Mammary epithelial cell (primary cell): ENCODE measurements at places on chromosomes 16 and 17. TPM values are rescaled to one million over a fixed set of nuclear protein-coding genes. Genes with fewer than 3 reads are reported as not detected.

The SOX8 gene
- not detected for polyA plus RNA-seq

The PIK3R5 gene
- polyA plus RNA-seq: 0.16 TPM

The OR4D2 gene
- not detected for polyA plus RNA-seq

The PAM16 gene
- polyA plus RNA-seq: 41.2 TPM

The CORO6 gene
- polyA plus RNA-seq: 4.0 TPM

The GPR179 gene
- polyA plus RNA-seq: under 0.01 TPM

DNA sequence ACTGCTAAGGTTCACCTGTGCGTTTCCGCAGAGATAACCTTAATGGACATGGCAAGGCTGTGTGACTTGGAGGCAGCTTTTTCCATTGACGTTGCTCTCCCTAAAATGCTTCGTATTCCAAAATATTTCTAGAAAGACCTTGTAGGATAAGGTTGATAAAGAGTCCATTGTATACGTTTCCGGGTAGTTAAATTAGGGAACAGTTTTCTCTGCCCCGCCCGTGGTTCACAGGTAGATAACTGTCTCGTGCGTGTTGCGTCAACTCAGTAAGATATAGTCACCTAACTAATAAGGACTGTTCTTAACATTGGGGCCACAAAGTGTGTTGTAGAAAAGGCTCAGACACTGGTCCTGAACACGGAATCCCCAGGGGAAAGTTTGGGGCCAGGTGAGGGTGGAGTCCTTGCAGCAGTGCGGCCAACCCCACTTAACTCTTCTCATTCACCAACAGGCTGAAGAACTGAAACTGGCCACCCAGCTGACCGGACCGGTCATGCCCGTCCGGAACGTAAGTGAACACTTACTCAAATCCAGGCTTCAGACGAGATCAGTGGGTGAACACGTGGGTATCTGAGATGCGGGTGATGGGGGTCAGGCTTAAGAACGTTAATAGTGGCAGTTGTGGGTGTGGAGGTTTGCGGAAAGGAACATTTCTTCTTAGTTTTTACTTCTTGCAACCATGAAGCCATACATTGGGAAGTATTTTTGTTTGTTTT is 1.6 kb downstream of the RPL13 start:
- DNase-seq: no peak

DNA sequence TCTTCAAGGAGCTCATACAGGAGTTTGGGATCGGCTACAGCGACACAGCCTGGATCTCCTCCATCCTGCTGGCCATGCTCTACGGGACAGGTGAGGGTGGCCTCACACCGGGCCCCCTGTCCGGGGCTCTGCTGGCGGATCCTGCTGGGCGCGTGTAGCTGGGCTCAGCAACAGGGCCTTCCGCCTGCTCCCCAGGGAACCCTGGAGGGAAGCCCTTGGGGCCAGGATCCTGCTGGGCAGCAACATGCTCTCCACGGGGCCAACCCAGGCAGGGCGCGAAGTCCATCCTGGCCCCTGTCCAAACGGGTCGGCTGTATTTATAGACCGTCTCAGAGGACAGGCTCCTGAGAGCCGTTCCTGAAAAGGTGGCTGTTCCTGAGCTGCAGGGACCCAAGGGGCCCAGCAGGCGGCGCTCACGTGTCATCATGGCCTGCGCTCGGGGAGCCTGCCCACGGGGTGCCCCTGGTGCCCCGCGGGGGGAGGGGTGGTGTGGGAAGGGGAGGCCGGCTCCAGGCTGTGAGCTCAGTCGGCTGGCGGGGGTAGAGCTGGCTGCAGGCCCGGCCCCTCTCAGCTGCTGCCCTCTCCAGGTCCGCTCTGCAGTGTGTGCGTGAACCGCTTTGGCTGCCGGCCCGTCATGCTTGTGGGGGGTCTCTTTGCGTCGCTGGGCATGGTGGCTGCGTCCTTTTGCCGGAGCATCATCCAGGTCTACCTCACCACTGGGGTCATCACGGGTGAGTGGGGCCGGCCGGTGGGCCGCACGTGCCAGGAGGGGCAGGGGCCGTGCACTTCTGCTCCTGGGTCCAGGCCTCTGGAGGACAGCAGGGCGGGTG is 7.5 kb downstream of the SLC16A3 start:
- peak; percentile 37 for DNase-seq

GRCh38 chr17:82195675-82196672 is 16.7 kb downstream of the CCDC57 start:
- no peak for DNase-seq

DNA sequence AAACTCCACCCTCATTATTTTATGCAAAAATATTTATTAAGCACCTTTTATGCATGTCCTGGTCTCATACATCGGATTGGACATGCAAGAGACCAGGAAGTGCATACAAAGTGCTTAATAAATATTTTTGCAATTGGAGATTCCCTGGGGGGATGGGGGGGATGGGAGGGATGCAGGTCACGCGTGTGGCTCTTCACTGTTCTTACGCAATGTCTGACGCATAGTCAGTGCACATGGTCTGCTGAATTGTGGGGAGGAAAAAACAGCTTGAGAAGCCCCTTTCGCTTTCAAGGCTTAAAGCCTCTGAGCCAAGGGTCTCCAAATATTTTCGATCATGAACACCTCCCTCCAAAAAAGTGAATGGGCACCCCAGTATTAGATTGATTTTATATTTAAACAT is 96.7 kb upstream of the XYLT1 start:
- DNase-seq: no peak

DNA sequence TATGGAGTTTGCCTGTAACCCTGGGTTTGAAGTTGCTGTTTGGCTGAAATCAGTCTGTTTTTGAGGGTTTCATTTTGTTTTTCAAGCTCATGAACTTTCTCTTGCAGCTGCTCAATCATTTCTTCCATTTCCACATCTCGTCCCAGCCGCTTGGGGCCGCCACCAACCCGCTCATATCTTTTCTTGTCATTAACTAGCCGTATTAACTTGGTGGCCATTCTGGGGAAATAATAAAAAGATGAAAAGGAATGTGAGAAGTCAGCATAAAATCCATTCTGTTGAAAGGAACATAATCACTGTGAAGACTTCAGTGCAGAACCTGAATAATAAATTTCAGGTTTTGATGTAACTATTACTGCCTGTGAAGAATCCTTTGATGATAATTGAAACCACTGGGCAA is 11.5 kb downstream of the RPGRIP1L start:
- no peak for DNase-seq

DNA sequence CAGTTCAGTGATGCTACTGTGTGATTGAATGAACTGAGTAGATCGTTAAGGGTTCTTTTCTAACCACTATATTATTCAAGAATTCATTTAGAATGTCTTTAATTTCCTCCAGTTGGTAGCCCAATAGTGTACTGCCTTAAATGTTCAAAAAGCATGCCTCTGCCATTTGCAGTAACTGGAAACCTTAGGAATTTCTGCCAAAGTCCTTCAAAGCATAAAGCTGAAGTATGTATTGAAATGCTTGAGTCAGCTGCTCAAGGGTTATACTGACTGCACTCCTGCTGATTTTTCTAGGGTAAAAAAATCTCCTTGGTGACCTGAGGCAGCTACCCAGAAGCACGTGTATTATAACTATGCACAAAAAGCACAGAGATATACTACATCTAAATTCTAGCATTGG is 56.5 kb downstream of the SNTB2 start:
- no peak for DNase-seq

DNA sequence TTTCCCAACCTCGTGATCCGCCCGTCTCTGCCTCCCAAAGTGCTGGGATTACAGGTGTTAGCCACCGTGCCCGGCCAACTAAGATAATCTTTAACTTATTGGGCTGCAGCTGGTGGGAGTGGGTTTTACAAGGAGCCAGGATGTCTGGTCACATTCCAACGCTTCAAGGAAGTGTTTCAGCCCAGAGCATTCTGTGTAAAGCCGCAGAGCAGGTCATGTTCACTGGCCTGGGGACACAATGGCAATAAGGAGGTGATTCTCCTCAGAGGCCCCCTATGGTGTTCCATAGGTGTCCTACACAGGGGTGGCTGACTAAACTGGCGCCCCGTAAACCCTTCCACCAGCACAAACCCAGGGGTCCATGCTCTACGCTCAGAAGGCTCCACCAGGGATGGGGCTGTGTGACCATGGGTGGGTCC is 1.2 kb downstream of the QPRT start:
- DNase-seq: no peak

GRCh38 chr17:31275116-31275515 is 21.9 kb downstream of the OMG start:
- DNase-seq: no peak

DNA sequence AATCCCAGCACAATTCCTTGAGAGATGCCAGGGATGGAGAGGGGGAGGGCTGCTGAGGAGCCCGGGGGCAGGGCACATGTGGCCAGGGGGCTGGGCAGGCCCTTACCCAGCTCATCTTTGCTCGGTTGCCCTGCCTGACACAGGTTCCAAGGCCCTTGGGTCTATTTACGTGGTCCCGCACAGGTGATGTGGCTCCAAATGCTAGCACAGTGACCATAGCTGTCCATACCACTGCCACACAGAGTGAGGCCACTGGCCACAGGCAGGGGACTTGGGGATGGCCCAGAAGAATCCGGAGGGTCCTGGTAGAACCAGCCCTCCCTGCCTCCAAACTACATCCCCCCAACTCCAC is 10.0 kb upstream of the PRR29 start:
- no peak for DNase-seq

- DNase-seq: no peak
These were observed 66.0 kb downstream of the XPO6 start for GRCh38 chr16:28145796-28146195.

DNA sequence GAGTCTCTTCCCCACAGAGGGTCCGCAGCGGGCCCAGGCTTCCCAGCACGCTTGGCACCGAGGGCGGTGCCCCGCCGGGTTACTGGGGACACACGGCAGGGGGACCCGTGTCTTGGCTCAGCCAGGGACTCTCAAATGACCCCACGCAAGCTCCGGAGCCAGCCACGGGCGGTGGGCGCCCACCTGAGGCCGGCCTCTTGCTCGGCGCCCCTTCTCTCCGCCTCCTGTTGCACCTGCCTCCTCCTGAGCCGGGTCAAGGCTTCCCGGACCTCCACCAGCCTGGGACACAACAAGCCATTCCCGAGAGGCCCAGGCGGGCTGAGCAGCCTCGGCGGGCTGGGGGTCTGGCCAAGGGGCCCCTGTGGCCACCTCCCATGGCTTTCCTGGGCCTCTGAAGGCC is 1.7 kb downstream of the CCDC154 start:
- no peak for DNase-seq

DNA sequence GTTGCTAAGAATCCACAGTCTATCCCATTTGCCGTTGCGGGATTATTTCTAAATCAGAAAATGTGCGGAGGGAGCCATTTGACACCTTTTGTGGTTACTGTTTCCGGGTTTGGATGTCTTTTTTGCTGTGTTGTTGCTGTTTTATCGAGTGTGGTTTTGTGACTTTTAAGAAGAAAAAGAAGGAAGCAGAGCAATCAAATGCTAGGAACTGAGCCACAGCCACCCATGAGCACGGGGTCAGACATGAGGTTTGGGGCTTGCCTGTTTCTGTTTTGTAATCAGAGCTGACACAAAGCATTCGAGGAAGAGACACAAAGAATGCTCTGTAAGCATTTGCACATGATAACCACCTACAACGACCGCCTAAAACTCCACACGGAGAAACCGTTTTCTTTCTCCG is 53.1 kb upstream of the CHMP6 start:
- DNase-seq: no peak

GRCh38 chr17:40622509-40622928 is 25.1 kb downstream of the SMARCE1 start:
- DNase-seq: no peak
